ENCODE measurements at places on chromosomes 6 and 20. TPM values are rescaled to one million over a fixed set of nuclear protein-coding genes. Genes with fewer than 3 reads are reported as not detected.

Gene CRISP2
- total RNA-seq, result not detected

Gene ADA
- 18.4 TPM for total RNA-seq

Gene PDE10A
- 4.4 TPM for total RNA-seq

Gene NOTCH4
- 16.6 TPM for total RNA-seq

Gene TBC1D22B
- 7.5 TPM for total RNA-seq

Gene ASCC3
- 20.3 TPM for total RNA-seq

Gene LINC00237
- not detected for total RNA-seq

Gene HLA-E
- 294 TPM for total RNA-seq

Gene GJA10
- not detected for total RNA-seq

Gene THBS2
- 31.2 TPM for total RNA-seq

Gene TREM2
- 1.7 TPM for total RNA-seq

Gene NKX2-2
- not detected for total RNA-seq

Gene PRR3
- total RNA-seq, result 10.6 TPM

Gene FAM217B
- 11.7 TPM for total RNA-seq

Gene ZC3H12D
- 5.8 TPM for total RNA-seq

Gene MYCT1
- total RNA-seq, result 12.1 TPM

DNA sequence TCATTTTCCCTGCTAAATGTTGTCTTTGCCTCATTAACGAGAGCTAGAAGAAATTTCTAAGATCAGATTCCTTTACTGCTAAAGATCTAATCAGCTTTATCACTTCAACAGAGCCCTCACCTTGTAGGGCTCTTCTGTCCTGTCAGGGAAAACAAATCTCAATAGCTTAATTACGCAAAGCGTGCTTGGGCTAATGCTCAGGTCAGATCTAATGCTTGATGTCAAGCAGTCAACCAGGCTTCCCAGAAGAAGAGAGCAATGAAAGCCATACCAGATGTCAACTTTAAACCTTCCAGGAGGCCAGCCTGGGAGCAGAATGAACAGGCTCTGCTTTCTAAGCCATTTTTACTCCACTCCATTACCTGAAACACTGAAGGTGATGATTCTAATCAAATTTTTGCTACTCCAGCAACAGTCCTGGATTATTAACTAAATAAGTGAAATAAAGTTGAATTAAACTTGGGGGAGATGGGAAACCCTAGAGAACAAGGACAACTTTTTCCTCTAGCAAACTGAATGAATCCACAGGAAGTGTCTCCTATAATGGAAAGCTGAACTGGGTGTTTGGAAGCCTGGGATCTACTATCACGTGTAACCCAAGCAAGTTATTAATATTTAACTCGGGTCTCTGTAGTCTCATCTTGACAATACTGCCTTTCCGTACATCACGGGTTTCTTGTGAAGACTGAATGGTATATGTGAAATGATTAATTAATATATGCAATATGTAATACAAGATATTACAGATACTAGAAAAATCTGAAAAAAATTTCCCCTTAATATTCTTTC is 273.7 kb downstream of the PTPRK start:
- no peak for DNase-seq

- no peak for DNase-seq
Observed at GRCh38 chr6:143410859-143411270, 39.6 kb downstream of the ADAT2 start.

GRCh38 chr6:118935331-118935668 is 341 bp upstream of the MCM9 start:
- DNase-seq, result no peak

- no peak for DNase-seq
Observed at GRCh38 chr6:154482858-154483257, 27.6 kb downstream of the CNKSR3 start.

DNA sequence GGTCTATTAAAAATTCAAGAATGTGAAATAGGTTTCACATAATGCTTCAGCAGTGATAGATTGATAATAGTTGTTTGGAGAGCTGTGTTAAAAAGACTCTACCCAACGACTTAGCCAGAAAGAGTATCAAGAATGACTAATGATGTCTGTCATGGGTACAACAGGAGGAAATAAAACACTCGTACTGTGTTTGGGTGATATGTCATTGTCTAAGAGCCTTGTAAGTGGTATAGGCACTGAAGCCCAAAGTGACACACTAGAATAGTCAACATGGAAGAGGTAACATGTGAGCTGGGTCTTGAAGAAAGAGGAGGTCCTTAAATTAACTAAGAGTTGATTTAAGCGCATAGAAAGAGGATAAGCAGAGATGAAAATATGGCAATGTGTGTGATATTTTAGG is 471.8 kb upstream of the MAN1A1 start:
- no peak for DNase-seq

DNA sequence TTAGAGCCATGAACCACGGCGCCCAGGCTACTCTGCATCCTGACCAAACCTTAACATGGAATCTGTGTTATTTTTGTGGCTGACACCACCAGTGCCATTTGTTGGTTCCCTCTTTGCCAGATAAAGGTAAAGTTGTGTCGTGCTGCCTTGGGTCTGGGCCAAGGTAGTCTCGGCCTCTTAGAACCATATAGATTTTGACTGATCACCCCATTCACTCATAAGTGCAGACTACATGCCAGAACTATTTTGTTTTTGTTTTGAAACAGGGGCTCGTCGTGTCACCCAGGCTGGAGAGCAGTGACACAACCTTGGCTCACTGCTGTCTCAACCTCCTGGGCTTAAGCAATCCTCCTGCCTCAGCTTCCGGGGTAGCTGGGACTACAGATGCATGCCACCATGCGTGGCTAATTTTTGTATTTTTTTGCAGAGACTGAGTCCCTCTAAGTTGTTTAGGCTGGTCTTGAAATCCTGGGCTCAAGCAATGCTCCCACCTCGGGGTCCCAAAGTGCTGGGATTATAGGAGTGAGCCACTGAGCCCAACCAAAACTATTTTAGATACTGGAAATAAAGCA is 19.2 kb upstream of the RIPOR3 start:
- DNase-seq, result no peak

DNA sequence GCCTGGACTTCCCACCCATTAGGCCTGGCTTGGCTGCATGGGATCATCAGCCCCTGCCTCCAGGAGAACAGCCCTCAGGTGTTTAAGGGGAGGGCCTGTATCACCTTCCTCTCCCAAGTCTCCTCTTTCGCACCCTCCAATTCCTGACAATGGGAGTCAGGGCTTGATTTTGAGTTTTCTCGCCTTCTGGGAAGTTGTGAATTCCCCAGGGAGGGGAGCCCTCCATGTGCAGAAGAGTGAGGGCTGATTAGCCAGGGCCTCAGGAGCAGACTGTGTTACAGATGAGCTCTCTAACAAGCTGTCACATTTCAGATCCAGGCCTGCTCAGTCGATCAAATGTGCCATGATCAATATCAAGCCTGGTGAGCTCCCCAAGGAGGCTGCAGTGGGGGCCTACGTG is 42.4 kb downstream of the CNBD2 start:
- no peak for DNase-seq

DNA sequence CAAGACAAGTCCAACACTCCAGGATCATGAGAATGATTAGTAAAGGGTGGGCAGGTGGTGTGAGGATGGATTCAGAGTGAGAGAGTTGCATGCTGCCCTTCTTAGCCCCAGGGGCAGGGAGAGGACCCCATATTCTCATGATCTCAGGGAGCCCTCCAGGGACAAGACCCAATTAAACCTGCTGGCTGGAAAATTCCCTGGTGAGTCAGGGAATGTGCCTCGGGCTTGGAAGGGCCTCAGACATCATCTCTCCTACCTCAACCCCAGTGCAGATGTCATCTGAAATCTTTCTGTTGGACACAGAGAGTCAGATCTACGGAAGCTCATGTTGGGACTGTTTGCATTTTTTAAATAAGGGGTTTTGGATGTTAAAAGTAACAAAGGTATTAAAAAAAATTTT is 9.2 kb upstream of the SIRPD start:
- DNase-seq, result no peak

- DNase-seq, result no peak
Observed at GRCh38 chr20:46544576-46544975, 5.9 kb downstream of the OCSTAMP start.

- no peak for DNase-seq
Observed at GRCh38 chr6:84078335-84078734, 44.8 kb downstream of the MRAP2 start.

- no peak for DNase-seq
Observed at GRCh38 chr20:63503524-63503923, 4.6 kb upstream of the EEF1A2 start.

GRCh38 chr6:150599199-150600009 is at the start of gene PLEKHG1:
TSS of gene PLEKHG1 (plus strand) at chr6:150599885. CDS start at chr6:150733682, 133,797 bp downstream.
- DNase-seq, result no peak

DNA sequence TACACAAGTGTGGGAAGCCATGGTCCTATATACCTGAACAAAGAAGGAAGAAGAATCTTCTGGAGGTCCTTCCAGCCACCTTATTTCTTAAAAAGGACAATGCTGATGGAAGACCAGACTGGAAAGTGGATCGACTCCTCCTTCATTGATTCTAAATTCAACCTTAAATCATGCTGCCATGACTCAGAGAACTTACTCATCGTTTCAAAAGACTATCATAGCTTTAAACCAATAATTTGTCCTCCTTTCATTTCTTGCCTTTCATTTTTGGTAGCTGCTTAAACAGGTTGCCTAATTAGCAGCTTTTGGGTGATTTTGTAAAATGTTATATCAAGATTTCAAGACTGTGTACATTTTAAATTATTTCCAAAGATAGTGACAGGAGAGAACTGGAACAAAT is 60.8 kb downstream of the RTN4IP1 start:
- no peak for DNase-seq

GRCh38 chr20:20903773-20904500 is 191.5 kb upstream of the RALGAPA2 start:
- DNase-seq, result no peak

- DNase-seq, result no peak
Observed at GRCh38 chr6:26141378-26141904, 54.2 kb downstream of the HFE start.
